Posterior vena cava (tissue), 2 donors: ENCODE measurements at places on chromosomes 3 and 15. TPM values are rescaled to one million over a fixed set of nuclear protein-coding genes. Genes with fewer than 3 reads are reported as not detected.

MNS1 gene
- total RNA-seq = 2.2 TPM

IQSEC1 gene
- 53.5 TPM for total RNA-seq

GJD2 gene
- not detected for total RNA-seq

ALDH1A2 gene
- total RNA-seq = 4.7 TPM

CHDH gene
- 3.7 TPM for total RNA-seq

POPDC2 gene
- total RNA-seq = 8.5 TPM

GRM2 gene
- total RNA-seq = 0.14 TPM

SYNM gene
- total RNA-seq = 447 TPM

CPEB1 gene
- total RNA-seq = 8.0 TPM

ATP8B4 gene
- 13.8 TPM for total RNA-seq

TUSC7 gene
- total RNA-seq = not detected

IL20RB gene
- total RNA-seq = 2.6 TPM

RAB8B gene
- 51.8 TPM for total RNA-seq

ANKDD1A gene
- 25.1 TPM for total RNA-seq

PLCL2 gene
- total RNA-seq = 11.9 TPM

SLC28A1 gene
- 0.24 TPM for total RNA-seq

GXYLT2 gene
- 28.3 TPM for total RNA-seq

GPR171 gene
- 0.83 TPM for total RNA-seq

WHAMM gene
- 6.7 TPM for total RNA-seq

PLOD2 gene
- 64.1 TPM for total RNA-seq

SERINC4 gene
- total RNA-seq = not detected

GOLGA8N gene
- 11.9 TPM for total RNA-seq

APPL1 gene
- total RNA-seq = 50.6 TPM

GOLGA6L4 gene
- total RNA-seq = 6.4 TPM

IL17RB gene
- total RNA-seq = 0.46 TPM

SLC22A14 gene
- total RNA-seq = not detected

PAQR9 gene
- not detected for total RNA-seq

UNC13C gene
- total RNA-seq = 0.14 TPM

TTLL13 gene
- total RNA-seq = not detected

AQP9 gene
- total RNA-seq = 4.0 TPM

REC114 gene
- not detected for total RNA-seq

FGF7 gene
- total RNA-seq = 125 TPM

MST1R gene
- 1.4 TPM for total RNA-seq

PRR20G gene
- total RNA-seq = not detected

MYO5C gene
- 8.6 TPM for total RNA-seq

AMT gene
- total RNA-seq = 1.0 TPM

C2CD4A gene
- not detected for total RNA-seq

INO80 gene
- 25.5 TPM for total RNA-seq

C3orf52 gene
- total RNA-seq = 2.1 TPM

MBNL1 gene
- total RNA-seq = 393 TPM

COLQ gene
- 2.8 TPM for total RNA-seq

GOLGA8T gene
- not detected for total RNA-seq

CCDC191 gene
- total RNA-seq = 2.7 TPM

GOLGA8S gene
- total RNA-seq = 0.60 TPM

CDCP1 gene
- total RNA-seq = 3.9 TPM

ADAMTS7 gene
- 6.7 TPM for total RNA-seq

PTPN23 gene
- 32.4 TPM for total RNA-seq

ATP13A5 gene
- total RNA-seq = not detected

MYH15 gene
- total RNA-seq = 0.19 TPM

FEZF2 gene
- not detected for total RNA-seq

ROPN1 gene
- not detected for total RNA-seq

ZBBX gene
- total RNA-seq = not detected

RETNLB gene
- total RNA-seq = not detected

SI gene
- not detected for total RNA-seq

PLCH1 gene
- total RNA-seq = 0.05 TPM
